ENCODE measurements at places on chromosomes 6 and 20. TPM values are rescaled to one million over a fixed set of nuclear protein-coding genes. Genes with fewer than 3 reads are reported as not detected.
A peak's percentile ranks its signal among the peaks of the same experiment; 100 is the strongest.

DNA sequence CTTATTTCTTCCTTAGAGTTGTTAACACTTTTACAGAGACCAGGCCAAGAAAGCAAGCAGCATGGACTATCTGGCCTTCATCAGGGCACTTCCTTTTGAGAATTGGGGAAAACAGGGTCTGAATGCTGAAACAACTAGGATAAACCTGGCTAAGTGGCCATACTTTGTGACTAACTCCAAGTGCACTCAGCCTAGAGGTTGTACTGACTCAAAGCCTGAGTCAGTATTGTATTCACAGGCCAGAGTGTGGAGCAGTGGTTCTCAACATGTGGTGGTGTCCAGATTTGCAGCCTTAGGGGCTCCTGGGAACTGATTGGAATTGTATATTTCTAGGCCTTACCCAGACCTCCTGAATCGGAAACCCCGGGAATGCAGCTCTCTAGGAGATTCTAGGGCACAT, 20.1 kb downstream of the SEC23B start:
- no peak for DNase-seq
- no peak overlapping the region for H3K27ac ChIP-seq
- H3K36me3 ChIP-seq: peaks cover 83% of the 10 kb centered on the region
- H3K4me1 ChIP-seq: no peaks in the 10 kb centered on the region
- H3K4me3 ChIP-seq: no peak overlapping the region

- DNase-seq: no peak
- no peaks in the 10 kb centered on the region for H3K27me3 ChIP-seq
- no peak overlapping the region for H3K4me3 ChIP-seq
These were observed 26.2 kb upstream of the IRAK1BP1 start for GRCh38 chr6:78841111-78841510.

The BANF2 gene
- total RNA-seq: not detected

DNA sequence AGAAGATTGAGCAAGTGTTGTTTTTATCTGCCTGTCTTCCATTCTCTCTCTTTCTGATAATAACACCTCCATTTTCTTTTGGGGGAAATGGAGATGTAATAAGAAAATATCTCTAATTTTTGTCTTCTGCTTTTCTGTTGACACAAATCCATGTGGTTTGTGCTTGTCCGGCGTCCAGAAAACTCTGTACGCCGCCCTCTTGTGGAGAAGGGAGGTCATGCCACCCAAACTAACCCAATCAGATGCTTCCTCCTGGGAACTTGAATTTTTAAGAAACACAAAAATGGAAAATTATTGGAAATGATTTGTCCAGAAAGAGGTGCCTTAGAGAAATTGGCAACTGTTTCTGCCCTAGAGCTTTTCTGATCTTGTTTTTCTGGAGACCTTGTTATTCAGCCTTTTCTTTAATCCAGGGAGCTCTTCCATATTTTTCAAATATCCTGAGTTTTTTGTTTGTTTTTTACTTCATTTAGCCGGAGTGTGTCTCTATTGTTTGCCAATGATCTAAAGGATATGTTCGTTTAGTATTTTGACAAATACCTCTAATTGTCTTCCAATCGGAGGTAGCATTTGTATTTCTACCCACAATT, 17.8 kb upstream of the FNDC1 start:
- H3K4me1 ChIP-seq: no peaks in the 10 kb centered on the region
- no peak overlapping the region for H3K4me3 ChIP-seq
- DNase-seq: no peak
- no peak overlapping the region for H3K27ac ChIP-seq
- H3K36me3 ChIP-seq: no peaks in the 10 kb centered on the region
- H3K27me3 ChIP-seq: no peaks in the 10 kb centered on the region

GRCh38 chr6:40373267-40373666, 213.9 kb downstream of the LRFN2 start:
- H3K36me3 ChIP-seq: no peaks in the 10 kb centered on the region
- no peak for DNase-seq
- H3K4me1 ChIP-seq: peaks cover 14% of the 10 kb centered on the region
- no peaks in the 10 kb centered on the region for H3K27me3 ChIP-seq
- no peak overlapping the region for H3K4me3 ChIP-seq

- no peak overlapping the region for H3K4me3 ChIP-seq
- H3K27me3 ChIP-seq: peaks cover 26% of the 10 kb centered on the region
- peaks cover 11% of the 10 kb centered on the region for H3K4me1 ChIP-seq
- no peaks in the 10 kb centered on the region for H3K36me3 ChIP-seq
- no peak for DNase-seq
- H3K27ac ChIP-seq: no peak overlapping the region
These were observed 98.6 kb upstream of the PRDM1 start for GRCh38 chr6:105987516-105987915.

GRCh38 chr6:89834884-89835792, 5.5 kb downstream of the CASP8AP2 start:
- H3K36me3 ChIP-seq: no peaks in the 10 kb centered on the region
- H3K27ac ChIP-seq: no peak overlapping the region
- H3K27me3 ChIP-seq: no peaks in the 10 kb centered on the region
- DNase-seq: no peak
- H3K4me3 ChIP-seq: no peak overlapping the region

The STXBP5 gene
- total RNA-seq: 15.6 TPM

The TCFL5 gene
- 7.3 TPM for total RNA-seq

- DNase-seq: no peak
- H3K4me1 ChIP-seq: peaks cover 18% of the 10 kb centered on the region
- no peaks in the 10 kb centered on the region for H3K36me3 ChIP-seq
- H3K27me3 ChIP-seq: peaks cover 19% of the 10 kb centered on the region
- peak within 1 kb of the TSS; percentile 68 for H3K27ac ChIP-seq
These were observed at the start of gene OPRL1 for GRCh38 chr20:64080013-64080812. OPRL1 (plus strand) TSS chr20:64080082; CDS start chr20:64092721, 12,639 bp downstream.

- peaks cover 17% of the 10 kb centered on the region for H3K36me3 ChIP-seq
- peak within 1 kb of the TSS; percentile 38 for H3K4me3 ChIP-seq
- H3K27me3 ChIP-seq: no peaks in the 10 kb centered on the region
- H3K27ac ChIP-seq: peak within 1 kb of the TSS; percentile 90
These were observed at the start of gene SYNGAP1 for GRCh38 chr6:33419580-33420490. SYNGAP1 (plus strand) TSS chr6:33420065; CDS start chr6:33420265, 200 bp downstream.

The ELOVL2 gene
- 1.1 TPM for total RNA-seq

The DPPA5 gene
- not detected for total RNA-seq

DNA sequence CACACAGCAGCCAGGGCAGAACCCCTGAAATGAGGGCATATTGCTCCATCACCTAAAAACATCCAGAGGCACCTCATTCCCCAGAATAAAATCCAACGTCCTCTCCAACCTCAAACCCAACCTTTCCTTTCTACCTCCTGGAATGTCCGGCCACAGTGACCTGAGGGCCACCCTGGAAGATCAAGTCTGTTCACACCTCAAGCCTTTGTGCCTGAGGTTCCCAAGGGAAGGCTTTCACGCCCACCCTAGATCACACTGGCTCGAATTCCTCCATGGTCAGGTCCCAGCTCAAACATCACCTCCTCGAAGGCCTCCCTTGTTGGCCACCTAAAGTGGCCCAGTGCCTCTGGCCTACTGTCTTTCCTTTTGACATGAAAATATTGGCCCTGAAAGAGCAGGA, 88.9 kb downstream of the ZMYND8 start:
- H3K27me3 ChIP-seq: no peaks in the 10 kb centered on the region
- no peak overlapping the region for H3K4me3 ChIP-seq
- DNase-seq: no peak
- H3K27ac ChIP-seq: no peak overlapping the region

The SLC17A1 gene
- not detected for total RNA-seq

The ADISSP gene
- total RNA-seq: 11.3 TPM

DNA sequence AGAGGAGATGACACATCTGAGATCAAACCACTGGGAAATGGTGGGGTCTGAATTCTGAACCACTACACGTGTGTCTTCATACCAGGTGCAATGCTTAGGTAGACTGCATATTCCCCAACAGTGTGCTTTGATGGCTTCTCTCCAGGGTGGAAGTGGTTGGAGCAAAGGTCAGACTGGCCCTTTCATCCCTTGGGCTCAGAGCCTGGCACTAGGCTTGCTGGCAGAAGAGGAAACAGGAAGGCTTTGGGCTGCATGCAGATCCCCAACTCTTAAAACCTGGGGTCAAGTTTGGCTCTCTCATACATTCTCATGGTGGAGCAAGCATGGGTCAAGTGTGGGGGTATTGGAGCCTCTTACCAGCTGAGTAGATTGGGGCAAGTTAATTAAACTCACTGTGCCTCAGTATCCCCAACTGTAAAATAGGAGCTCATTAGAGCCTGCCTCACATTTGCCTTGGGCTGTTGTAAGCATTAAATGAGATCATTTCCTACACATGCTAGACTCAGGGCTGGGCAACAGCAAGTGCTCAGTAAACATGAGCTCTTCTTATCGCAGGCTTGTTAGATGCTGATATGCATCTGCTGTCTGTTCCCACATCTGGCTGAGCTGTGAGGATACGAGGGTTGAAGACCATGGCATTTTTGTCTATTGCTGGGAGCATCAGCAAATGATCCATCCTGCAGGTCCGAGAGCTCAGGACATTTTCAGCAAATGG, 51.6 kb upstream of the FAM83D start:
- peak overlapping the region; percentile 21 for H3K27ac ChIP-seq
- DNase-seq: no peak
- peaks cover 2% of the 10 kb centered on the region for H3K27me3 ChIP-seq
- H3K36me3 ChIP-seq: no peaks in the 10 kb centered on the region
- H3K4me1 ChIP-seq: no peaks in the 10 kb centered on the region
- no peak overlapping the region for H3K4me3 ChIP-seq

GRCh38 chr20:33516882-33517281, 27.0 kb downstream of the CBFA2T2 start:
- H3K36me3 ChIP-seq: no peaks in the 10 kb centered on the region
- DNase-seq: no peak
- H3K4me3 ChIP-seq: no peak overlapping the region

DNA sequence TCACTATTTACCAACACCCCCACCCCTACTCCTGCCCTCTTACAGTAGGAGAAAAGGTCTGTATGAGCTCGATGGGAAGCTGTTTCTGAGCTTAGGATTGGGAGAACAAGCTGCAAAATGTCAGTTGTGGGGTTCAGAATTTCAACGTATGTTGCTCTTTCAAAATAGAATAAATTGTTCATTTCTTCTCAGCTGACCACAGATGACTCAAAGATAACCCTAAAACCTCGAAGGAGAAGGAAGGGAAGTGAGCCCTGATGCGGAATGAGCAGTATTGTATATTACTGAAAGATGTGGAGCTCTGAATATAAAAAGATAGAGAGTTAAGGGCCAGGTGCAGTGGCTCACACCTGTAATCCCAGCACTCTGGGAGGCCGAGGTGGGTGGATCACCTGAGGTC, 35.9 kb upstream of the MYLIP start:
- H3K27me3 ChIP-seq: no peaks in the 10 kb centered on the region
- no peak overlapping the region for H3K4me3 ChIP-seq
- no peak for DNase-seq
- no peak overlapping the region for H3K27ac ChIP-seq
- no peaks in the 10 kb centered on the region for H3K36me3 ChIP-seq

The MUC22 gene
- 0.11 TPM for total RNA-seq

- no peak overlapping the region for H3K4me3 ChIP-seq
- no peaks in the 10 kb centered on the region for H3K27me3 ChIP-seq
- no peaks in the 10 kb centered on the region for H3K36me3 ChIP-seq
- DNase-seq: peak; percentile 72
- H3K4me1 ChIP-seq: peaks cover 28% of the 10 kb centered on the region
These were observed 45.3 kb upstream of the FAM50B start for GRCh38 chr6:3803627-3804468.

DNA sequence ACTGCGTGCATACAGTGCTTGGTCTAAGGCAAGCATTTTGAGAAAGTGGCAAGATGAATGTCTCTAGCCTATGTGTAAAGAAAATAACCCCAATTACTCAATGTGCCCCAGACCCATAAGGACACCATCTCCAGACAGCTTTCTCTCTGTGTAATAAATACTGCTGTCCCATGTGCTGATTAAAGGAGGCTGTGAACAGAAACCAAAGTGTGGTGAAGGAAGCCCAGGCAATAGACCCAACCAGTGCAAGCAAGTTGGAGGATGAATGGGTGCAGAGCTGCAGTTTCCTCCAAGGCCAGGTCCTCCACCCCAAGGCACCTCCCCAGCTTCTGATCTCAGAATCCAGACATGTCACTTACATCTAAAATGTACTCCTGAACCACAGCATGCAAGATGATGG, 60.6 kb downstream of the TRAM2 start:
- H3K27ac ChIP-seq: no peak overlapping the region
- no peak for DNase-seq
- H3K4me1 ChIP-seq: peaks cover 22% of the 10 kb centered on the region
- no peak overlapping the region for H3K4me3 ChIP-seq
- no peaks in the 10 kb centered on the region for H3K36me3 ChIP-seq

GRCh38 chr20:37868851-37869333, 34.0 kb upstream of the VSTM2L start:
- H3K27me3 ChIP-seq: no peaks in the 10 kb centered on the region
- no peaks in the 10 kb centered on the region for H3K36me3 ChIP-seq
- no peaks in the 10 kb centered on the region for H3K4me1 ChIP-seq
- DNase-seq: no peak
- no peak overlapping the region for H3K4me3 ChIP-seq

DNA sequence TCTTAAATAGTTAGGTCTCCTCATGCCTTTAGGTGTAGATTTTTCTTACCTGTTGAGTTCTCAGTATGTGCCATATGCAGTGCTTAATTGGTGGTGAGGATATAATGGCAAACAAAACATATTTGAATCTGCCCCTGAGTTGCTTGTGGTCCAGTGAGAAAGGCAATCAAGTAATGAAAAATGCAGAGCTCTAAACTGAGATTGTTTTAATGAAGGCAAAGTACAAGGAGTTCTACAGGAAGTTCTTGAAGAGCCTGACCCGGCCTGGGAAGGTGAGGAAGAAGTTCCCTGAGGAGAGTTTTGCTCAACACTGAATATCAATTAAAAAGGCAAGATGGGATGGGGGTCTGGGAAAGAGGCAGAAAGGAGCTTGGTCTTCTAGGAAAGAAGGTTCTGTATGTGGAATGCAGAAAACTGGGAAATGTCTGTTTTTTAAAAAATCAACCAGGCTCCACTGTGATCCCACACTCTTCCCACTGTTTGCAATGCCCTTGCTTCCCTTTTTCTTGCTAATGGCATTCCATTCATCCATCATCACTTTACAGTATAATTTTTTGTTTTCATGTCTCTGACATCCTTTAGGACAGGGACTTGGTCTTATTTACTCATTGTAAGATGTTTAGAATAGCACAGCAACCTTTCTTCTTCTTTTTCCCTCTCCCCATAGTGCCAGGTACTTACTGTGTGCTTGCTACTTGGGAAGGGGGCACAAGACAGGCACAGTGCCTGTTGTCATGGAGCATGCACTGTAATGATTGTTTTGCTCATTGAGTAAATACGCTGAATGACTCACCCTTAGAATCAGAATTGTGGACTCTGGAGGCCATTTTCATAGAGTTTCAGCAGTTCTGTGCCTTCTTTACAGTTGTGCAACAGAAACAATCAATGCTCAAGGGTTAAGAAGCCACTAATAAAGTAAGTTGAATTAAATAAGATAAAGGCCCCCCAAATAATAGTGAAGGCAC, 64.3 kb downstream of the ANKS1A start:
- no peaks in the 10 kb centered on the region for H3K27me3 ChIP-seq
- H3K4me3 ChIP-seq: no peak overlapping the region
- H3K27ac ChIP-seq: no peak overlapping the region
- H3K36me3 ChIP-seq: no peaks in the 10 kb centered on the region

The BMP6 gene
- 4.5 TPM for total RNA-seq

GRCh38 chr6:93419304-93420162, at the start of gene EPHA7:
EPHA7 (minus strand) TSS chr6:93419559; CDS start chr6:93419341, 218 bp downstream.
- no peak within 1 kb of the TSS for H3K27ac ChIP-seq
- H3K4me3 ChIP-seq: peak within 1 kb of the TSS; percentile 34
- H3K4me1 ChIP-seq: peaks cover 23% of the 10 kb centered on the region

The AKAP12 gene
- total RNA-seq: 12.1 TPM

Measured in gastrocnemius medialis (tissue), 4 donors.